ENCODE measurements at places on chromosomes 12 and 14. TPM values are rescaled to one million over a fixed set of nuclear protein-coding genes. Genes with fewer than 3 reads are reported as not detected.

DNA sequence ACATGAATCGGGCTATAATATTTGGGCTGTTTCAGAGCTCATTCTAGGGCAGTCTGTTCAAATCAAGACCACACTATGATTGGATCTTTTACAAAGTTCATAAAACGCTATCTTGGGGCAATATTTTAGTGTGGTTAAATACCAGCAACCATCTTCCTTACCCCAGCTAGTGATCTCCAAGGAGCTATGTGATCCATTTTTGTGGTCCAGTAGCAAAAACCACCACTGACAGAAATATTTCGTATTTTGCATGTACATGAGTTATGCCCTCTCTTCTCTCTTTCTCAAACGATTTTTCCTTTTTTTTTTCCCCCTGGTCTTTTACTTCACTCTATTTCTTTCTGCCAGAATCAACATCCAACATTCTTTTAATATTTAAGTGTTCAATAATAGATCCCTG, 280.6 kb upstream of the KITLG start:
- no peak for DNase-seq

DNA sequence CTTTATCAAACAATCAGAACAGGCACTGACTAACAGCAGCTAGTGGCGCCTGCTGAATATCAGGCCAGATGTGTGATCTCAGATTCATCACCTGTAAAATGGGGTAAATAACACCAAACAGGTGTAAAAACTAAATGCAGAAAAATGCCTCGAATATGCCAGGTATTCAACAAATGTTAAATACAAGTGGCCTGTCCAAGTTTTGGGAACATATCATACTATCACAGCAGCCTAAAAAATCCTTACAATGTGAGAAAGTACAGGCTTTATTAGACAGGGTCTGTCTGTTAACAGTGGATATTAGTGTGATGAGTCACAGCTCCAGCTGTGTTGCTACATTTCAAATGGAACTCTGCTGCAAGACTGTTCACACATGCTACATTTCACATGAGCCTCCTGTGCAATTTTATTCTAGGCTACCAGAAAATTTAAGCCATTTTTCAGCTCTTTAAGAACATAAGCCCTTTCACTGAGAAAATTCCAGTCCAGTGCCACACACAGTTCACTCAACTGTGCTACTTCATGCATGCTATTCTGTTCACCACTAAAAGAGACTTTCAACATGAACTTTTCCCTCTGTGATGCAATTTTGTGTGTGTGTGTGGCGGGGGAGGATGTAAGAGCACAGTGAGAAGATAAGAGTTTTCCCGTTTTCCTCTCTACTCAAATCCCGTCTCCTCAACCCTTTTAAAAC, 56.7 kb downstream of the MSRB3 start:
- DNase-seq: peak; percentile 65

- no peak for DNase-seq
These were observed 8.5 kb upstream of the ASCL1 start for GRCh38 chr12:102948941-102949352.

Gene KLRB1
- 1.1 TPM for total RNA-seq

- no peak for DNase-seq
These were observed 1.9 kb upstream of the KDM2B start for GRCh38 chr12:121582583-121583333.

Gene ACOT6
- not detected for total RNA-seq

Gene PPFIA2
- 2.5 TPM for total RNA-seq

DNA sequence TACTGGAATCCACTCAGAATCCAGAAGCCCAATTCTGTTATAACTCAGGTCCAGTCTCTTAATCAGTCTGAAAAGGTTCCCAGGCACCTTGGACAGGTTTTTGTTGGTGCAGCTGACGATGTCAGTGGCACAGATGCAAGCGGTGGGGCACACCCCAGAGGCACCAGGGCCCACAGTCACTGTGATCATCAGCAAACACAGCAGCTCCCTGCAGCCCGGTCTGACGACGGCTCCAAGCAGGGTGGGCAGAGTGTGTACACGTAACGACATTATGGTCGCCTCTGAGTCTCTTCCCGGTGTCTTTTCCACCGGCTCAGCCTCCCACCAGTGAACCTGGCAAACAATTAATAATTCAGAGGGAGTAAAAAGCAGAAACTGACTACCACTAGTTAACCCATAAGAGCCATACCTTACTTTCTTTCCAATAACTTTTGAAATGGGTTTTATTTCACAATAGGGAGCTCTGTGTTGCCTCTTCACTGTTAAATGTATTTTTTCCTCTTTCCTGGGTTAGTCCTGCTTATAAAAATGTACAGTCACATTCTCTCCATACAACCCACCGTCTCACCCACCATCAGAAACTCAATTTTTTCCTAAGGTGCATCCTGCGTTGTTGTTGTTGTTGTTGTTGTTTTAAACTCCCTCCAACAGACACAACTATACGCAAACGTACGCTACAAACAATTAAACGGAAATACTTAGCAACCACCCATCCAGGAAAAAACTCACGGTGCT, 521 bp upstream of the PCED1B start:
- DNase-seq: peak; percentile 87

GRCh38 chr12:112870267-112870980, 36.3 kb upstream of the OAS1 start:
- DNase-seq: no peak

- DNase-seq: peak; percentile 60
These were observed 359.5 kb downstream of the CACNA1C start for GRCh38 chr12:2412305-2412643.

Gene MUCL1
- not detected for total RNA-seq

GRCh38 chr12:99200711-99201384, 446.7 kb upstream of the GARIN6 start:
- DNase-seq: no peak

- DNase-seq: no peak
These were observed 1029.8 kb upstream of the TMEM132C start for GRCh38 chr12:127237151-127237550.

GRCh38 chr14:32104803-32105202, 27.7 kb downstream of the ARHGAP5 start:
- DNase-seq: no peak

- DNase-seq: no peak
These were observed 8.1 kb downstream of the RTL1 start for GRCh38 chr14:100895411-100895810.

DNA sequence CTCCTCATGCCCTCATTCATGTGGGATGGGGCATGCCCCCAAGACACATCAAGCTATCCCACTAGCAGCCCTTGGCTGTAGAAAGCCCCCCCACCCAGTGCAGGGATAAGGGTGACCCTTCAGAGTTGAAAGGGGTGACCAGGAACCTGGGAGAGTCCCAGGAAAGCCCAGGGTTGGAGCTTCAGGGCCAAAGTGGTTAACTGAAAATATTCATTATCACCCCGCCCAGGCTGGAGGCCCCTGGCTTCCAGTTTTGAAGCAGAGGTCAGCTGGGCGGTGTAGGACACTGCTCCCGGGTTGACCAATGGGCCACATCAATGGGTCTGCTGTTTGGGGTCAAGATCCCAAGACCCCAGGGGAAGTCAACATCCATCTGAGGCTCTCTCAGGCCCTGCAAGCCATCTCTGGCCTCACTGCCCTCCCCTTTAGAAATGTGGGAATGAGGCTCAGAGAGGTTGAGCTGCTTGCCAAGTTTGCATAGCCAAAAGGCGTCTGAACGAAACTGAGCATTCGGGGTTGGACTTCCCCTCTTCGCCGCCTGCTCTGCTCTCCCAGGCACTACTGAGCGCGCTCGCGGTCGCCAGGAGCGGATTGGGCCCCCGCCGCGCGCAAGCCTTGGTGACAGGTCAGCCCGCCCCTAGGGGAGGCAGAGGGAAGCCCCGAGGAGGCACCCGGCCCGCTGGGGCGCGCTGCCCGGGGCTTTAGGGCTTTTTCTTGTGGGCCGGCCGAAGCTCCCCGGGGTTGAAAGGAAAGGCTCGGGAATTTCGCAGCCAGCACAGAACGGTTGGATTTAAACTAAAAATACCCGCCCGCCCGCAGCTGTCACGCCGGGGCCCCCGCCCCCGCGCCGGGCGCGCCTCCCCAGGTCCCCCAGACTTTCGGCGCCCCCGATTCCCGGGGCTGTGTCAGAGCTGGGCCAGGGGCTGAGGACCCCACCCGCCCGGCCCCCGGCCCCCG, 576 bp downstream of the SYNE3 start:
- DNase-seq: peak; percentile 82

- peak; percentile 54 for DNase-seq
These were observed 94.1 kb downstream of the SLC25A47 start for GRCh38 chr14:100416921-100417860.

- DNase-seq: peak; percentile 89
These were observed 7.6 kb downstream of the NR4A1 start for GRCh38 chr12:52058631-52059361.

- DNase-seq: no peak
These were observed 28.4 kb downstream of the BCL2L14 start for GRCh38 chr12:12099102-12099501.

- no peak for DNase-seq
These were observed 38.0 kb downstream of the ABCD2 start for GRCh38 chr12:39581592-39581991.

GRCh38 chr14:96573473-96574100, 71.4 kb downstream of the PAPOLA start:
- no peak for DNase-seq

GRCh38 chr14:52790011-52790755, 1.2 kb downstream of the GNPNAT1 start:
- no peak for DNase-seq

Gene SERPINA10
- not detected for total RNA-seq

- DNase-seq: no peak
These were observed 62.4 kb downstream of the VCPKMT start for GRCh38 chr14:50053935-50054334.

- no peak for DNase-seq
These were observed 515.4 kb downstream of the FUT8 start for GRCh38 chr14:65927931-65928356.

- no peak for DNase-seq
These were observed 78.9 kb downstream of the PIK3C2G start for GRCh38 chr12:18340186-18340585.

Gene LRTM2
- 0.41 TPM for total RNA-seq

DNA sequence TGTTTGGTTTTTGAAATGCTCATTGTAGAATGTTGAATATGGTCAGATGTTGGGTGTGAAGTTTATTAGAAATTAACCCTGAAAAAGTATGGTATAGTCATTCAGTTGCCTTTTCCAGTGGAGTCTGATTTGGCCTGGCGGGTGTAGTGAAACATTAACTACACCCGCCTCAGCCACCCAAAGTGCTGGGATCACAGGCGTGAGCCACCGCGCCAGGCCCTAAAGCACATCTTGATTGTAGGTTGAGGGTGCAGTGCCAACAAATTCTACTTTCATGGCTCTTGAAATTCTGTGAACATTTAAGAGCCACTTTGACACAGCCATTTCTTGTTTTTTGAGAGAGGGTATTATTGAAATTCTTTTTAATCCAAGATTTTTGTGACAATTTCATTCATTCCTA, 624.9 kb downstream of the DIO2 start:
- no peak for DNase-seq

DNA sequence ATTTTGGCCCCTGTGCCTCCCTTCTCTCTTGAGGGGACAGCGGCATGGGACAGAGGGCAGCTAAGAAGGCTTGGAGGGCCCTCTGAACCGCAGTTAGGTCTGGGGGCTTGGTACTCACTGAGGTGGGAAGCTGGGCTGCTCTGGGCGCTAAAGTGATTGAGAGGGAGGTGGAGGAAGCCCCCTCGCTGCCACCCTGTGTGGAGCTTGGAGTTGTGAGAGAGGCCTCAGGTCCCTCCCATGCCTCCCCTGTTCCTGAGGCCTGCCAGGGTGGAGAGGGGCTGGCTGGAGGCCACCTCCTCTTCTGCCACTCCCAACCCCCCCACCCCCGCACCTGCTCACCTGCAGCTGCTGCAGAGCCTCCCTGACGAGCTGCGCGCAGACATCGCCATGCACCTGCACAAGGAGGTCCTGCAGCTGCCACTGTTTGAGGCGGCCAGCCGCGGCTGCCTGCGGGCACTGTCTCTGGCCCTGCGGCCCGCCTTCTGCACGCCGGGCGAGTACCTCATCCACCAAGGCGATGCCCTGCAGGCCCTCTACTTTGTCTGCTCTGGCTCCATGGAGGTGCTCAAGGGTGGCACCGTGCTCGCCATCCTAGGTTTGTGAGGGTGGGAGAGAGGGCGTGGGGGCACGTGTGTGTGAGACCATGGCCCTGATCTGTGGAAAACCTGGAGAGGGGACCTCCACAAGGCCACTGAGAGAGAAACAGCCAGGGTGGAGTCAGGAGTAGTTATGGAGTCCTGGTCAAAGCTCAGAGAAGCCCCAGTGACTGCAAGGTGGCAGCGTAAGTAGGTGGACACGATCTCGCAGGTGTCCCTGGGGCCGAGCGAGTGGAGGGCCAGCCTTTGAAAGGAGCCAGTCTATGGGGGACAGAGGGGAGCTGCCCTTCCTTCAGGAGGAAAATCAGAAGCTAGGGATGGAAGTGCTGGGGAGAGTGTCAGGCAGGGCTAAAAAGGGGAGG, 11.2 kb downstream of the KCNH3 start:
- DNase-seq: no peak

- peak; percentile 93 for DNase-seq
These were observed at the start of gene CSRP2 for GRCh38 chr12:76878899-76879709. CSRP2 (minus strand) TSS chr12:76879019; CDS start chr12:76866260, 12,759 bp downstream.

DNA sequence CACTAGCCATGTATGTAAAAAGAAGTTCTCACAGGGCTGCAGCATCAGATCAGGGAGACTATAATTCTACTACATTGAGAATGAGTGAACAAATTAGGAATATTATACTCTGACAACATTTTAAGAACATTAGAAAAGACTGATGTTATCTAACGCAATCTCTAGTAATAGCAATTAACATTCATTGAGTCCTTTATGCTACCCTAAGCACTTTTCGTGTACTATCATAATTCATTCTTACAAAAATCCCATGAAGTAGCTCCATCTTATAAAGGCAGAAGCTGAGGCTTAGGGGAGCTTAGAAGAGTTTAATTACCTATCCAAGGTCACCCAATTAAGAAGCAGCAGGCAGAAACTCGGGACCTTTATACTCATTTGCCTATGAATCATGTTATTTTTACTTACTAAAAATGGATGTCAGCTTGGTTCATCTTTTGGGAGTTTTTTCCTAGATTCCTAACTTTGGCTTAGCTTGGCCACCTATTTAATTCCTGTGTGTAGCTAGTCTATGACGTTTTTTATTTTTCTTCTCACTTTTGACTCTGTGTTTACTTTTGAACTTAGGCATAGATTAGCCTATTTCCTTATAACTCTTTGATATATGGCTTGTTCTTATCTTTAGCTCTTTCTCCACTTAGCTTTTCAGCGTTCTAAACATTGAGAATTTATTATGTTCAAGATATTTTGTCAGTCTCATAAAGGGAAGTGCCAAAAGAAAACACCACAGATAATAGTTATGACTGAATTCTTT, 333.5 kb upstream of the DCN start:
- DNase-seq: no peak

GRCh38 chr14:52348279-52348678, 34.2 kb downstream of the PTGER2 start:
- DNase-seq: no peak

DNA sequence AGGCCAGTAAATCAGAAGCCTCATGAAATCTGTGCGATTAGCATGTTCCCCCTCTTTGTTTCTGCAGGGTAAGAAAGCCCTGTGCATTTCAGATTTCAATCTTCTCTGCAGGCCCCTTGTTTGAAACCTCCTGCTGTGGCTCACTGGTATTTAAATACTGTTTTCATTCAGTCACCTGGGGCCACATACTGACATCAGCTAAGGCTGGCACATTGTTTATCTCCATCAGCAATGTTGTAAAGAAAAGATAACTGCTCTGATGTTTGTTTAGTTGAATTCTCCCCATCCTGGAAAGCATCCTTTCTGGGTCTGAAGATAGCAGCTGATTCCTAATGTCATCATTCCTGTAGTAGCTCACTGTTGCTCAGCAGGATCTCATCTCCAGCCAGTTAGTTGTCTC, 554.9 kb downstream of the NRXN3 start:
- no peak for DNase-seq

Data from sigmoid colon (tissue), 7 donors.